MCF 10A (cell line): ENCODE measurements at places on chromosomes 11 and 22.
A peak's percentile ranks its signal among the peaks of the same experiment; 100 is the strongest.

DNA sequence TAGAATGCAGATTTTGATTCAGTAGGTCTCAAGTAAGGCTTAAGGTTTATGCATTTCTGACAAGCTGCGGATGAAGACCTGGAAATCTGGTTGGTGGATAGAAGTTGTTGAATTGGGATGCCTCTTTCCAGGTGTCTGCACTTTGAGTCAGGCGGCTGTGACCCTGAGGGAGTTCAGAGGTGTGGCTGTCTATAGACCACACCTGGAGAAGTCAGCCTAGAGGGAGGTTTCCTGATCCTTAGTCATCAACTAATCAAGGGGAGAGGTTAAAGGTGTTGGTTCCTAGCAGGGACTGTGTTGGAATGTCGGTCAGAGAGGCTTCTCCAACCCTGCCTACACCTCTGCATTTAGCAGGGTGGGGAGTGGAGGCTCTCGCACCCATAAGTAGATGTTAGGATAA is 8.0 kb downstream of the GLB1L2 start:
- DNase-seq: peak; percentile 21

DNA sequence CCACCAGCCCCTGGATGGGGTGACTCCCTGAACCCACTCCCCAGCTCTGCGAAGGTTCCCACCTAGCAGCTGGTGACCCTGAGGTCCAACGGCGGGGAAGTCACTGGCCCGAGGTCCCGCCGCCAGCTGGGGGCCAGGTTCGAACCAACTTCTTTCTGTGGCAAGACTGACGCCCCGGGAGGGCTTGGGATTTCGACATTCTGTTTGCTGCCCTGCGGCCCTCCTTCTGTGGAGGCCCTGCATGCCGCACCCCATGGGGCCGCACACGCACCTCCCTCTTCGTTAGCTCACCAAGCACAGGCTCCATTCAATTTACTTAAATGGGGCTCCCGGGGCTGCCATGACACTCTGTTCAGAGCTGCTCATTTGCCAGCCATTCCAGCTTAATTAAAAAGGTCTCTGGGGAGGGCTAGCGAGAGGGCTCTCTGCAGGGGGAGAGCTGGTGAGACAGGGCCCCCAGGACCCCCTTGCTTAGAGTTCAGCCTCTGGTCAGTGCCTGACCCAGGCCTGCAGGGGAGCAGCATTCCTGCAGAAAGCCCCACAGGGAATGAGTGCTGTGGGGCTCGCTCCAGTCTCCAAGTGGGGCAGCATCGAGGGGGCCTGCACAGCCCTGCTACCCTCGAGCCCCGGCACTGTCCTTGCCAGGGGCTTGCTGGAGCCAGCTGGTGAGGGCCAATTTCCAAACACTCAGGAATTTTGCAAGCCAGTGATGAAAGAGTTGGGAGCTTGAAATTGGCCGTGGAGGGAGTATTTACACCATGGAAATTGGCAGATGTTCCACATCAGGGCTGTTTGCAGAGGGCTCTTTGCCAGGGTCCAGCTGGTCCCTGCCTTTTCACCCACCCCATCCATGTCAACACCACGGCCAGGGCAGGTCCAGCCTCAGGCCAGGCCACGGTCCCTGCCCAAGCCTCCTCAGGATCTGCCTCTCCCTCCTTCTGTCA is 80.8 kb downstream of the CACNA1I start:
- DNase-seq: no peak

DNA sequence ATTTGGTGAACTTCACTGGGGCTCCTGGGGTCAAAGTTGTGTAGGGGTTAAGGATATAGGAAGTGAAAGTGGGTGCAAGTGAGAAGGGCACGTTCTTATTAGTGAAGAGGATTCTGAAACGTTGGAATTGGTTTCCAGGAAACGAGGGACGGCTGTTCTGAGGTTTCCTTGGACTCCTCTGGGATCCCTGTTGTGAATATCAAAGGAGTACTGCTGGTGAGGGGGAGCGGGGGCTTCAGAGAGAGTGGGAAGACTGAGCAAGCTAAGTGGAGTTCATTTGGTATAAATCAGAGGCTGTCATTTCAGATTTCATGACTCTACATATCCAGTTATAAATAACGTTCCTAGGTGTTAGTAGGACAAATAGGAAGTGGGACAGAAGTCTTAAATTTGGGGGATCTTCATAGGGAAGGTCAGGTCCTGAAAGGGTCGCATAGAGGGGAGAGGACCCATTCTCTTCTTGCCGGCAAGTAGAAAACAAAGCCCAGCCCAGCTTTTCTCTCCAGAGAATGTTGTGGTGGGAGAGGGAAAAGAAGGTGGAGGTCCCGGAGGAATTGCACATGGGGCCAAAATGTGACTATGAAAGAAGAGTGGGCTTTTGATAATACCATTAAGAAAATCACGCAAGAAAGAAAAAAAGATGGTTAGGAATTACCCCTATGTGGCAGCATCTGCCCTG is 1.1 kb upstream of the NELL1 start:
- no peak for DNase-seq

DNA sequence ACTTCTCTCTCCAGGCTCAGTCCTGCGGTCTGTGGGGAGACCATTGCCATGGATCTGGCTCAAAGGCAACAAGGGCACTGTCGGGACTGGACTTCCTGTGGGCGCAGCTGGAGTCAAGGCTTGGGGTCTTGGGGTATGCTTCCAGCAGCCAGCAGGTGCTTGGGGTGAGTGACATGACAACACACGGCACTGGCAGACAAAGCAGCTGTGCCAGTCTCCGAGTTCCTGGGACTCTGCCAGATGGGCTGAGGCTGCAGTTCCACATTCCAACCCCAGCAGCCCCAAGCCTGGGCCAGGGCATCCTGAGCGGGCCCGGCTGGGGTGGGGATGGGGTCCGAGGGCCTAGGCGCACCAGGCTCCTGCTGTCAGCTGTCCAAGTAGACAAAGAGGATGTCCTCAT is 12.3 kb downstream of the GUCD1 start:
- DNase-seq: no peak

GRCh38 chr22:43014316-43014868 is 557 bp downstream of the PACSIN2 start:
- DNase-seq: no peak

DNA sequence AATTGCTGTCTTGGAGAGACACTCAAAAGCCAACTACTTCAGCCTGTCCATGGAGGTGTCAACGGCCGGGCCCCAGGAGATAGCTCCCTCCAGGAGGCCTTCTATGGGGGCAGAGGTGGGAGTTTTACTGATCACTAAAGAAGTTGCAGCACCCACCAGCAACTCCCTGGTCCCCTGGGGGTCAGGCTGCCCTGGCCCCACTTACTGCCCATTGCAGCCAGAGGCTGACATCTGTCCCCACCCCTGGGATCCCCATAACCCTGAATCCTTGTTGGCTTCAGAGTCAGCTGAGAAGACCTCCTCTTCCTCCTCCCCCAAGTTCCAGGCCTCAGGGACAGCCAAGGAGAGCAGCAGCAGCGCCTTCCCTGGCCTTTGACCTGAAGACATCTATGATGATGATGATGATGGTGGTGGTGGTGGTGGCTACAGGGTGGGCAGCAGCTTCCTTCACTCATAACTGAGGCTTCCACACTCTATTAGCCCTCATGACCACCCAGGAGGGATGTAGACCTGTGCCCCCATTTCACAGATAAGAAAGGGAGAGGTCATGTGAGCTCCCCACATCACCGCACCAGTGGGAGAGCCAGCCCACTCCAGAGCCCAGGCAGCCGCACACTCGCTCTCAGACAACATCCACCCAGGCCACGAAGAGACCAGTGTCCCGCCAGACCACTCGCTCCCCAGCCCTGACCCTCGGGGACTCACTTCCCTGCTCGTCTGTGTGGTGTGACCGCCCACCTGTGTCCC is 43.8 kb upstream of the FGF3 start:
- DNase-seq: no peak

- no peak for DNase-seq
These were observed 963.8 kb upstream of the CNTN5 start for GRCh38 chr11:98056945-98057344.

DNA sequence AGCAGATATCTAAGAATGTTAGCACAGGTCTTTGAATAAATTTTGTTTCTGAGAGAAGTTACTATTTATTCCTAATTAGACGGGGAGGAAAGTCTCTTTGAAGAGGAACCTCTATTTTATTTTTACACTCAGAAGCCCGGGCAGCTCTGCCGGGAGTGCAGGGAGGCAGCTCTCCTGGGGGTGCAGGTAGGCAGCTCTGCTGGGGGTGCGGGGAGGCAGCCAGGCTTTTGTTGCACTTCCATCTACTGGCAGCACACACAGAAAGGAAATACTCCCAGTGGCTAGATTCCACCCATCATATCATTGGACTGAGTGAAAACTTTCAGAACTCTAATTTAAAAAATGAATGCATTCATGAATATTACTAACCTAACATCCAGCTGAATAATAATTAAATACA is 24.6 kb downstream of the OR10A6 start:
- DNase-seq: no peak

GRCh38 chr11:77123591-77123990 is 4.5 kb upstream of the MYO7A start:
- no peak for DNase-seq

- peak; percentile 21 for DNase-seq
These were observed 14.7 kb downstream of the TOM1 start for GRCh38 chr22:35314161-35314942.

DNA sequence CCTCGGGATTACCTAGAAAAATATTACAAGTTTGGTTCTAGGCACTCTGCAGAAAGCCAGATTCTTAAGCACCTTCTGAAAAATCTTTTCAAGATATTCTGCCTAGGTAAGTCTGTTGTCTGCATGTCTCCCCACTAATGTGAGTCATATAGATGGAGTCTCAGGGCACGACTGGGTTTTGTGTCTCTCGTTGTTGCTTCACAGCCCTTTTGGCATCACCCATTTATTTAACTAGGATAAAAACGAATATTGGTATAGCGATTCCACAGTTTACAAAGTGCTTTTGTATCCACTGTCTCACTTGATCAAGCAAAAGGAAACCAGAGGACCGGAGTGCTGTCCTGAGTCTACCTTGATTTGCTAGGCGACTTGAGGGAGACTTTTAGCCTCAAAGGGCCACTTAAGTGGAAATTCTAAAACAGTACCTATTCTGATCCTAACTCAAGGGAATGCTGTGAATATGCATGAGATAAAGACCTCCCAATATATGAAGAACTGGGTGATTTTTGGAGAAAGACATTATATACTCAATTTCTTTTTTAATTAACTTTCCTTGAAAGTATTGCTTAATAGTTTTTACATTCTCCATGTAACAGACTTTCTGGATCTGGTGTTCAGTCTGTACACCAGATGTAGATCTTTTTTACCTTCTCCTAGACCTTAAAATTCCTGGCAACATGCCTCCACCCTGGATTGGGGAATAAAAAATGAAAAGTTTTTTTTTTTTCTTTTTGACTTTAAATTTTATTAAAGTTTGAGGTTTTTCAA is 590 bp downstream of the NNMT start:
- peak; percentile 78 for DNase-seq

- DNase-seq: no peak
These were observed 17.1 kb downstream of the SC5D start for GRCh38 chr11:121309688-121310087.

DNA sequence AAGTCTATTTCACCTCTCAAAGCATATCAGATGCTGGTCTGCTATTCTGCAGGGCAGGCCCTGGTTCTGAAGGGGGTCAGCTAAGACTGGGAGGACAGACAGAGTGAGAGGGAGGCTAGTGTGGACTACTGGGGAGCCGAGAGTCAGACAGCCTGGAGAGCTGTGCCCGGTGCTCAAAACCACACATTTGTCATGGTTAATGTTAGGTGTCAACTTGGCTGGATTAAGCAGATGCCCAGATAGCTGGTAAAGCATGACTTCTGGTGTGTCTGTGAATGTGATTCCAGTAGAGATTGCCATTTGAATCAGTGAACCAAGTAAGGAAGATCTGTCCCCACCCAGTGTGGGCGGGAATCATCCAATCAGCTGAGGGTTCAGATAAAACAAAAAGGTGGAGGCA is 102.6 kb downstream of the SNX19 start:
- no peak for DNase-seq

- peak; percentile 9 for DNase-seq
These were observed 112.8 kb downstream of the TRPC6 start for GRCh38 chr11:101470881-101471520.

DNA sequence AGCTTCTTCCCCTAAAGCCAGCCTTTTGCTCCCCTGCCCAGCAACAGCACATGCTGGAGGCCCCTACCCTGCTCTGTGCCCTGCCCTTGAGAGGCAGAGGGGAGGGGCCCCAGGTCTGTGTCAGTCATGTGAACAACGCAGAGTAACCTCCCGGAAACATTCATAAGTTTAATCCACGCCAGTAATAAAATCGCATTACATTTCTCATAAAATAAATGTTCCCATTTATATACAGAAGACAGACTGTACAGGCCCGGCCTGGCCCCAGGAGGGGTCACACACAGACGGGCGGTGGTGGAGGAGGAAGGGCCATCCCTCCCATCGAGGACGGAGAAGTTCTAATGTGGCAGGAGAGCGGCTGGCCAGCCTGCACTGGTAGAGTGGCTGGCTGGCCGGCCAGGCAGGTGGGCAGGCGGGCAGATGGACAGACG is 39.5 kb downstream of the LMO1 start:
- no peak for DNase-seq
